ENCODE measurements at places on chromosomes 6 and 20.

GRCh38 chr20:50197463-50198179 lies 7.0 kb downstream of the CEBPB start:
- no peak for DNase-seq

GRCh38 chr20:34637245-34638038 lies 39.5 kb downstream of the PIGU start:
- DNase-seq, result no peak

- DNase-seq, result no peak
Observed at GRCh38 chr6:21091411-21091810, 502.1 kb upstream of the SOX4 start.

DNA sequence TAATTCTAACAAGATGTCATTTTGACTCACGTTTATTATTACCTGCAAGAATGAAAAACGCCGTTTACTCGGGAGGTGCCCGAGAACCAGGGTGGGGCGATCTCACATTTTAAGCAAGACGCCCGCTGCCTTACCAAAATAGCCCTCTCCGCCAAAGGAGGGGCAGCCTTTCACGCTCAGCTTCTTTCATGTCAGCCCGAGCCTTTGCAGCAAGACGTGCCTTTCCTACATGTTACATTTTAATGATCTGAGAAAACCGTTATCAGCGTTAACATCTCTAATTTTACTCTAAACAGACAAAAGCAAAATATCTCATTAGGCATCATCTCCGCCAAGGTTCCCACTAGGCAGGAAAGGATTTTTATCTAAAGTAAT lies 2.0 kb downstream of the BACH2 start:
- no peak for DNase-seq

- no peak for DNase-seq
Observed at GRCh38 chr6:161003336-161003735, 11.8 kb downstream of the MAP3K4 start.

DNA sequence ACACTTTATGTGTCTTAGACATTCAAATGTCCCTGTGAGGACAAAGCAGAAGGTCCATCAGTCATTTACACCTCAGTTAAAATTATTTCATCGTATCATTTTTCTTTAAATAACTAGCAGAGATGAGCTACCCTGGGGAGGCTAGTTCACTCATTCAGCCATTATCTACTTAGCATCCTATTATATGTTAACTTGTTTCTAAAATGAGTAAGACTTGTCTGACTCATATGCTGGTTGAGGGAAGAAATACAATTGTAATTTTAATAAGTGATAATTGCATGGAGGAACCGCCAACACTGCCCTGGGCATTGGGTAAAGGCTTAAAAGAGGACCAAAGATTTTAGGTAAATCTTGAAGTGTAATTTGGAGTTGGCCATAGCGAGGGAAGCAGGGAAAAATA lies 12.4 kb upstream of the PTPRK start:
- DNase-seq, result no peak

DNA sequence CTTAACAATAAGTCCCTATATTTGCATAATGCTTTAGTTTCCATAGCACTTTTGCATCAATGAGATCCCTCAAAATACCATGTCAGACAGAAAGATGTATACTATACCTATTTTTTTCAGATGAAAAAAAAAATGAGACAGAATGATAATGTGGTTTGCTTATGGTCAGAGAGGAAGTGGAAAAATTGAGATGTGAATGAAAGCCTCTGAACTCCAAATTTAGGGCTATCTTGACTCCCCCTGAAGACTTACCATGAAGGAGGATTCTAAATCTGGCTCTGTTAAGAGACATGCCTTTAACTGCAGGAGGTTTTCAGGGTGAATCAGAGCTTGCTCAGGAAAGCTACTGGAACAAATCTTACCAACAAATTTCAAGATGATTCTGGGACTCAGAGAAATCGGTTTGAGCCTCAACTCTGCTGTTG lies 176.2 kb downstream of the ISM1 start:
- no peak for DNase-seq

DNA sequence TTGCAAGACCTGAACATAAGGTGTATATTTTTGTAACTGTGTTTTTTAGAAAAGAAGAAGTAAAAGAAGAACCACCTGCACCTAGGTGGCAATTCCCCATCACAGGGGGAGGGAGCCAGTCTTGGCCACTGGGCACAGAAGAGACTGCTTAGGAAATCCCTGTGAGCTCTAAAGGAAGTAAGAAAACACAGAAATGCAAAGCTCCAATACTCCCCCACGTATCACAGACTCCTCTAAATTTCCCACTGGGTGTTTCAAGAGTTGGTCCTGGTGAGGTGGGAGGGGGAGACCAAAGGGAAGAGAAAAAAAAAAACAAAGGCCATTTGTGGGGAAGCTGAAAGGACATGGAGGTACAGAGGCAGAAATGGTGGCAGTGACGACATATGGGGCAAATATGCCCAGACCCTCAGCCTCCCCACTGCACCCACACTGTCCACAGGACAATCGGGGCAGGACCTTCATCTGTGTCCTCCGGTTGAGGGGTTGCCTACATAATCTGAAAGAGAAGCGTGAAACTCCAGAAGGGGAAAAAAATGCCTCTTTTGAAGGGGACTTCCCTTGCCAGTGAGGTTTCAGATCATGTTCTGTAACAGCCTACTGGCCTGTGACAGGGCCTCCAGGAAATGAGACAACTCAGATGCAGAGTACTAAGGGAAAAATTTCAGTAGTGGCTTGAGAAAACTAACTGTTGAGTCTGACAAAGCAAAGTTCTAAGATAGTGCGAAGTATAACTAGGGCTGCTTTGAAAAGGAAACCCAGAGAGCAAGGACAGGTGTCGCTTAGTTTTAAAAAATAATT lies 226.2 kb upstream of the MARCKS start:
- DNase-seq, result no peak

DNA sequence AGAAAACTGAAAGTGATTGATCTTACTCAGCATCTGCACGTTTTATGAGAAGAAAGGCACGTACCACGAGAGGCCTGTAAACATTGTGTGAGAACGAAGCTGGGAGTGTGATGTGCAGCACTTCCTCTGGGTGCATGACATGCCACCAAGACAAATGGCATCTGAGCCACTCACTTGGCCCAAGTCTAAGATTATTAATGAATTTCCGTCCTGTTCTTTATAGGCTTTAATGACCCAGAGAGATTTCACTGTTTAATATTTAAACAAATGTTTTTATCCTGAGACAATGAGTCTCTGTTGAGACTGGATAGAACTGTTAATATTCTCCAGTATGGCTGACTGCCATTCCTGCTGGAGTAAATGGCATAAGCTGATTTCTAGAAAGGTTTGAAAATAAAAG lies 172.6 kb upstream of the PHACTR1 start:
- no peak for DNase-seq

DNA sequence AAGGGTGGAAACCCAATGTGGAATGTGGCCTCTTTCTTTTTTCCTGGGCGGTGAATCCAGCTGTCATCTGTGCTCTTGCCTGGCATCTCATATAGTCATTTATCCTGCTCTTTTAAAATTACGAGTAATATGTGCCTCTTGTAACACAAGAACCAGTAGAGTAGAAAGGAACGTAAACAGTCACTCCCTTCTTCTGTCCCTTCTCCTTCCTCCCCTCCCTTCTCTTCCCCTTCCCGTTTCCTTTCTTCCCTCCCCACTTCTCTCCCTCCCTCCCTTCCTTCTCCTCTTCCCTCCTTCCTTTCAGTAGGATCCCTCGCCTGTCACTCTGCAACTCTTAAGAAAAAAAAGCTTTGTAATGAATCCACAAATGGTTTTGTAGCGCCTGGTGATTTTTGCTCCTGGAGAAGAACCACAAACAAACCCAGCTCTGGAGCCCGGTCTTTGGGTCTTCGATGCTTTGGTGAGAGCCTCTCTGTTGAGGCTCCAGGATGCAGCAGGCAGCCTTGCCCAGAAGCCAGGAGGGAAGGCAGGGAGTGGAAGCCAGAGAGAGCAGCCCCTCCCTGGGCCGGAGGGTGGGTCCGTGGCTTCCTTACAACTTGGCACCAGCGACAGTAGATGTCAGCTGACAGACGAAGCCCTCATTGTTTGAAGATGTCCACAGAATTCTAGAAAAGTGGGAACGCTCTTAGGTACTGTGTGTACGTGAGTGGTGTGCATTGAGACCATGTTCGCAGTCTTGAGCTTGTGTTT lies 15.0 kb downstream of the DUSP22 start:
- no peak for DNase-seq

DNA sequence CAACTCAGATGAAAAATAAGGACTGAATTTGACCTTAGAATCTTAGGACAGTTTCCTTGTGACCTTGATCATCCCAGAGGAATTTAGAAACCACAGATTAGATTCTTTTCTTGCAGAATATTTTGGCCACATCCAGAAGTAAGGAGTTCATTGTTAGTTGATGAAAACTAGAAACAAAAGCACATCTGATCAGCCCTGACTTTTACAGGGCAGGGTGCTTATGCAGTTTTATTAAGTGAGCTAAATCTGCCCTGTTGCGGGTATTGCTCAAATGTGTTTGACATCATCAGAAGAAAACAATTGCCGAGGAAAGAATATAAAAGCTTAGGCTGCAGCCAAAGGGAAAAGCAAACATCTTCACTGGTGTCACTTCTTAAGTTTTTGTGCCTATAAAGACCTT lies 100.8 kb downstream of the MTFR2 start:
- DNase-seq, result no peak

DNA sequence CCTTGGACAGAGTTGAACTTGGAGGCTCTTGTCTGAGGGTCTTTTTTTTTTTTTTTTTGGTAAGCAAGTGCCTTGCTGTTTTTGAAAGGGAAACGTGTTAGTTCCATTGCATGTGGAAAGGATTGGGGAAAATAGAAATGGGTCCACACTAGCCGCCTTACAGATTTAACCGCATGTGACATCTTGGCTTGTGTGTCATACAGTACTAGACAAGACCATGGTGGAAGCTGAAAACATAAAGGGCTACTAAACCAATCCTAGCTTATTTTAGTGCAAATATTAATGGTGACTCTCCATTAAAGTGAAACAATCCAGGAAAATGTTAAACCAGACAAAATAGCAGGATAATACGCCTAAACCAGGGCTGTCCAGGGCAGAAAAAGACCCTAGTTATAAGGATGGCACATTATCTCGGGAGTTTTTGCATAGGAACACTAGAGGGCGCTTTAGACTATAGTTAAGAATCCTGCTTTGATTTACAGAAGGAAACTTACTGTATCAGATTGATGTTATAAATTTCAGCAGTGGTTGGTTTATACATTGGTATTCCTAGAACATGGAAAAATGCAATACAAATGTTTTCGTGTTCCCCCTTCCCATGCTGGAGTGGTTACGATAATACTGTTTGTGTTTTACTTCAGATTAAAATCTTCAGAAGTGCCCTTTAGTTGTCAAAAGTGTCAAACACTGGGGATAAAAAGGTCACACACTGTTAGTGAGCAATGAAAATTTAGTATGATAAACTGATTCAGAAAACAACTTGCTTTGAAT lies 59.8 kb upstream of the DEK start:
- DNase-seq, result peak; percentile 35

DNA sequence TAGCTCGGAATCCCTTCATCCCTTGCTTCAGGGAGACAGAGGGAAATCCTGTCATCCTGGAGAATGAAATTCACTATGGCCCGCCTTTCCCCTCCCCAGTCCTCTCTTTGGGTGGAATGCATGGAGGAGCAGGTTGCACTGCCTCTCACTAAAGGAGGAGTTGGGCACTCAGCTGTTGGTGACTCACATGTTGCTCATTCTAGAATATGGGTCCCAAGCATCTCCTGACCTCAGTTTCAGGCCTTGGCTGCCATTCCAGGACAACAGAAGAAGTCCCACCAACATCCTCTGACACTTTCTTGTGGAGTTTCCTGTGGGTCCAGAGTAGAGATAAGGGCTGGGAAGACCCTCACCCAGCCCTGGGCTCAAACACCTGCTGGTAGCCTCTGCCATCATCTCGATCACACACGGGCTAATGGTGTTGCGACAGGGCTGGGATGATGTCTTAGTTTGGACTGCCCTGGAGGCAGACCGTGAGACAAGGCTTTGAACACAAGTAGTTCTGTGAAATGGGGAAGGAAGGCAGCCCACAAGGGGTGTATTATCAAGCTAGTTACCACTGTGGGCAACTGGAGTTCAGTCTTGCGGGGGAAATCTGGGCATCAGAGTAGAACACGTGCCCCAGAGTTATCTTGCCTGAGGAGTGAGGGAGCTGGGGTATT lies 52.4 kb upstream of the RNF24 start:
- no peak for DNase-seq

DNA sequence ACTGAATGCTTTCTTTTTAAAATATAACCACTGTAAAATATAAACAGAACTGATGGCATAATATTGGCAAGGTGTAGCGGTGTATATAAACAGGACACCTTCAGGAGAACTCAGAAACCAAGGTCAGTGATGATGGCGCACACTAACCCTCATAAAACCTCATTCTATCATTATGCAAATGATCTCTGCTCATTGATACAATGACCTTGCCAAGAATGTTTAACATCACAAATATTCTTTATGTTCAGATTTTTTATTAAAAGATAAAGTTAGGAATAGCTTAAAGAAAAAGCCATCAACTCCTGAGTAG lies 48.6 kb upstream of the DST start:
- no peak for DNase-seq

DNA sequence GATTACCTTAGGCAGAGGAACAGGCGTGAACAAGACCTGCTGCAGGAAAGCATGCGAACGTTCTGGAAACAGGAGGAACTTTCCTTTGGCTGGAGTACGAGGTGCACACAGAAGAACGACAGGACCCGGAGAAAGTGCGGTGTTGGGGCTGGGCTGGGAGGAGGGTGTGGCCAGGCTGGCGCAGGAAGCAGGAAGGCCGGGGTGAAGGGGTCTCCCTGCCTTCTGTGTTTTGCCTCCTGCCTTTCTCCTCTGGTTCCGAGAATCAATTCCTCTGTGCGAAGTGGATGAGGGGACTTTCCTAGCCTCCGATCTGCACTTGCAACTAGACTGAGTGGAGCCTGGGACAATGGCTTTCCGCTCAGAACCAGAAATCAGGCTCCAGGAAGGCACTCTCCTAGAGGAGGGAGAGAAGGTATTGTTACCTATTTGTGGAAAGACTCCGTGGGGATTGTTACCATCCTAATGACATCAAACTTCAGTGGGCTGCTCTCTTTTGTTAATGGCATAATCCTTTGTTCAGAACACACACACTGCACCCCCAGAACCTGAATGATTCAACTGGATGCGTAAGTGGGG lies 22.9 kb upstream of the PLEKHG1 start:
- no peak for DNase-seq

DNA sequence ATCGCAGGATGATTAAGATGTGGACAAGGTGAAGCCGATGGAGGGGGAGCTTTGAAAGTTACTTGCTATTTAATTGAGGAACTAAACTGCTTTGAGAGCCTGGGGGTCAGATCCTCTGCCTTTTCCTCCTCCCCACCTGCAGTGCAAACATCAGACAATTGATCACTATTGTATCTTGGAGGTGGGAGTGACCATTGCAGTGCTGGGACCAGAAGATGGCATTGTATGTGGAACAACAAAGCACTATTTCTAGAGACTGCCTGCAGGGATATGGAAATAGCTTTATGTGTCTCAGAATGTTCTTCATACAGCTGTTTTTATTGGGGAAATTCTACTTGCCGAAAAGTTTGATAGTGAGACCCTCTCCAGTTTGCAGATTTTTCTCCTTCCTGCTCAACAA lies 4.2 kb downstream of the MOG start:
- no peak for DNase-seq

GRCh38 chr6:74431873-74432580 lies 736.0 kb downstream of the CD109 start:
- no peak for DNase-seq

GRCh38 chr6:65402564-65402963 lies 304.5 kb downstream of the EYS start:
- DNase-seq, result no peak

- DNase-seq, result no peak
Observed at GRCh38 chr20:60648556-60648955, 603.5 kb upstream of the CDH4 start.

Data from NCI-H2081 treated with DMSO at 0.1 percent for 48 hours (cell line).